Motor neuron (in vitro differentiated cells): ENCODE measurements at places on chromosomes 11 and 22.

GRCh38 chr11:71385091-71385490, 63.1 kb downstream of the DHCR7 start:
- ATAC-seq, result no peak

GRCh38 chr22:48782811-48783511, 1044.7 kb downstream of the BRD1 start:
- peak; percentile 58 for ATAC-seq

GRCh38 chr11:13963169-13963948, 836 bp downstream of the SPON1 start:
- ATAC-seq, result peak; percentile 57

DNA sequence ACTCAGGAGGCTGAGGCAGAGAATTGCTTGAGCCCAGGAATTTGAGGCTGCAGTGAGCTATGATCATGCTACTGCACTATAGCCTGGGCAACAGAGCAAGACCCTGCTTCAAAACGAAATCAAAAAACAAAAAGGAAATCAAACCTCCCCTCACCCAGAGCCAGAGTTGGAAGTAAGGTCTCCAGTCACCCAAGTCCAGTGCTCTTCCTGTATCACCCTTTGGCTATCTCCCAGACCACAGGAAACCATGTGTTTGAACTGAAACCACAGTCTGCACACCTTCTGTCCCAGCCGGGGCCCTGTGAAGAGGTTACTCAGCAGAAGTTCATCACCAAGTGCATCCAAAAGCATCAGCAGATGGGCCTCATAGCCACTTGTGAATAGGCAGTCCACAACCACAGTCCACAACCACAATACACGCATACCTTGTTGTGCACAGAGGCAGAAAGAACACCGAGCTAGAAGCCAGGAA, 4.6 kb downstream of the MYH9 start:
- no peak for ATAC-seq

GRCh38 chr11:61368646-61369045, 6.5 kb downstream of the TMEM138 start:
- ATAC-seq, result no peak
